ENCODE measurements at places on chromosomes 4 and X.

DNA sequence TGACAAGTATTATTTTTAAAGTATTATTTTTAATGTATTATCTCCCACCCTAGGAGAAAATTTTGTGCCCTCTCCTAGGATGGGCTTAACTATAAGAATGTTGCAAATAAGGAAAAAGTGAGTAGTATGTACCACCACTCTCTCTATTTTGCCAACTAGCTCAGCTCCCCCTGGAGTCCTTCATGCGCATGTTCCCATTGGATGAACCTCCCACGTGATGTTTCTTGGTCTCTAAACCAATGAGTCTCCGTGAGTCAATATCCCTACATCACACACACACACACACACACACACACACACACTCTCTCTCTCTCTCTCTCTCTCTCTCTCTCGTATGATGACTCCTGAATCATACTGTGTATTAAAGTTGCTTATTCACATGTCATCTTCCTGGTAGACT is 129.7 kb upstream of the ZFP42 start:
- DNase-seq: no peak

- DNase-seq: no peak
These were observed 8.0 kb downstream of the CTBP1 start for GRCh38 chr4:1240721-1241465.

DNA sequence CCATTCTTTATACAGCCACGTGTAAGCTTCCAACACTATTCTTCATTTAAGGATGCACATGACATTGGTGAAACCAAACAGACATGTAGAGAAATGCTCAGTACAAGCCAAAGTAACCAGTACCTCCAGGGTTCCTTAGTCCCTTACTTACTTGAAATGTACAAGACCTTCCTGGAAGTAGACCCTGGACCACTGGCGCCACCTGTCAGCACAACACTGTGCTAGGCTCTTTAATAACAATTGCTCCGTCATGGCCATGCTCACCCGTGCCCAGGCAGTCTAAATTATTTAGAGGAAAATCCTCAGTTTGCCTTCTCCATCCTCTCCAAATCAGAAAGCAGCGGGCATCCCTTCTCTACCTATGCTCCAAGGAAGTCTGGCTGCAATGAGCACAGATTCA is 52.7 kb downstream of the ADGRA3 start:
- no peak for DNase-seq

- no peak for DNase-seq
These were observed 83.4 kb upstream of the KLHL13 start for GRCh38 chrX:118199997-118200396.

- DNase-seq: no peak
These were observed 108.4 kb downstream of the GUCY2F start for GRCh38 chrX:109373468-109373867.
